ENCODE measurements at places on chromosomes 3 and 15. TPM values are rescaled to one million over a fixed set of nuclear protein-coding genes. Genes with fewer than 3 reads are reported as not detected.

Gene TIMP4
- 0.92 TPM for total RNA-seq

Gene ZMAT3
- 8.9 TPM for total RNA-seq

Gene PROS1
- 1.7 TPM for total RNA-seq

Gene CKMT1A
- total RNA-seq, result 0.48 TPM

DNA sequence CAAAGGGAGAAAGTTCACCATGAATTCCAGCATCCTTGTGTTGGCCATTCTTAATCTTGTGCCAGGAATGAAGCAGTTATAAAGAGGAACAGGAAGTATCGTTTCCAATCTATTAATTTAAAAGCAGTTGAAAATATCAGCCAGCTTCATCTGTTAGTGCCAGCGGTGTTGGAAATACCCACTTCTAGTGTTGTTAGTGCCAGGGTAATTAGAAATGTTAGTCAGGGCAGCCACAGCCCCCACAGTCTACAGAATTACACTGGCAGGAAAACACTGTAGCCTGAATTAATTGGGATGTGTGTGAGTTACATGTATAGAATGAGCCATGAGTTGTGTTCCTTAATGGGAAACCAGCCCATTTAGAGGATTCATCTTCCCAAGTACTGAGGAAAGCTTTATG lies 127.8 kb downstream of the GHSR start:
- peaks cover 27% of the 10 kb centered on the region for H3K36me3 ChIP-seq
- H3K4me3 ChIP-seq, result no peak overlapping the region
- H3K27ac ChIP-seq, result no peak overlapping the region
- H3K4me1 ChIP-seq, result peaks cover 26% of the 10 kb centered on the region
